ENCODE measurements at places on chromosomes 1 and 21. TPM values are rescaled to one million over a fixed set of nuclear protein-coding genes. Genes with fewer than 3 reads are reported as not detected.

The HLX gene
- 6.0 TPM for total RNA-seq

The CHIA gene
- total RNA-seq: not detected

The ADGRL2 gene
- total RNA-seq: not detected

The CA14 gene
- not detected for total RNA-seq

The LRRC71 gene
- not detected for total RNA-seq

The RGS8 gene
- total RNA-seq: not detected

The OR2L2 gene
- total RNA-seq: 0.07 TPM

The P3H1 gene
- total RNA-seq: 47.1 TPM

The ASCL5 gene
- not detected for total RNA-seq

The ARMH1 gene
- 35.7 TPM for total RNA-seq

The AADACL3 gene
- not detected for total RNA-seq

The RNF207 gene
- 109 TPM for total RNA-seq

The ICOSLG gene
- 13.0 TPM for total RNA-seq

The PLXNA2 gene
- total RNA-seq: 0.44 TPM

The ZNF683 gene
- 0.34 TPM for total RNA-seq

The PLEKHN1 gene
- total RNA-seq: 2.4 TPM

The TMPRSS15 gene
- total RNA-seq: not detected

The LPAR3 gene
- total RNA-seq: 1.0 TPM
